ENCODE measurements at places on chromosomes 2 and 18.

DNA sequence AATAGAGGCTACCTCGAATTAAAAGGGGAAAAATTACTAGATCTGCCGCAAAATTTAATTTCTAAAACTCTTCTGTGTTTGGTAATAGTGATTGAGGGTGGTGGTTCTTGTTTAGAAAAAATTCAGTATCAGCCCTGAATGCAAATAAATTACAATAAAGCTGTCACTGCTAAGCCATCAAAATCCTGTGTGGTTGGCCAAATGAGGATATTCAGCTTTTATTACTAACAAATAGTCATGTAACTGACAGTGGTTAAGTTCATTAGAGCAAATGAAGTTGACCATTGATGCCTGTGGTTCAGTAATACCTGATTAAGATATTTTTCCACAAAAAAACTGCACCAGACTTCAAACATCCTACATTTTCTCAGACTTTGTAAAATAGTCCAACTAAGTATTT lies 14.4 kb downstream of the PPP1CB start:
- no peak for DNase-seq

GRCh38 chr2:11332596-11332995 lies 11.8 kb downstream of the ROCK2 start:
- no peak for DNase-seq

- DNase-seq: no peak
These were observed 224.3 kb upstream of the SMAD7 start for GRCh38 chr18:49175071-49175470.

DNA sequence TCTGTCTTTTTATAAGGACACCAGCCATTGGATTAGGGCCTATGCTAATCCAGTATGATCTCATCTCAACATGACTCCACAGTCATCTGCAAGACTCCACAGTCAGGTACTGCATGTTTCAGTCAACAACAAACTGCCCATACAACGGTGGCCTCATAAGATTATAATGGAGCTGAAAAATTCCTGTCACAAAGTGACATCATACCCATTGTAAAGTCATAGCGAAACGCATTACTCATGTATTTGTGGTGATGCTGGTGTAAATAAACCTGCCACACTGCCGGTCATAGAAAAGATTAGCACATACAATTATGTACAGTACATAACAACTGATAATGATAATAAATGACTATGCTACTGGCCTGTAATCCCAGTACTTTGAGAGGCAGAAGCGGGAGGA lies 102.2 kb downstream of the TEX51 start:
- DNase-seq: no peak

GRCh38 chr18:36334798-36335197 lies 37.3 kb downstream of the FHOD3 start:
- no peak for DNase-seq

- no peak for DNase-seq
These were observed 10.7 kb downstream of the FN1 start for GRCh38 chr2:215425021-215425782.

DNA sequence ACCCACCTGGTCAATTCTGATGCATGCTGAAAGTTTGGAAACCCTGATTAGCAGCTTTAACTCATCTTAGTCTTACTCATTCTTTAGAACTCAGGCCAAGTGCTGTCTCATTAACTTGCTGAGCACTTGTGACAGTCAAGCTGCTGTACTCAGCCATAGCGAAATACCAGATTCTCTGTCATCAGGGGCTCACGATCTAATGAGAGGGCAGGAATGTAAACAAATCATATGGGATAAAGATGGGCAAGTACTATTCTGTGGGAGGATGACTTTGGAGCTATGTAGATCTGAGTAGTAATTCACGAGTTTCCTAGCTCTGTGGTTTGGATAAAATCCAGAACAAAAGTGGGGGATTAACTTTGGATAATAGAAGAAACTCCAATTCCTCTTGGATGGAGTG lies 376.6 kb downstream of the HRH4 start:
- no peak for DNase-seq

DNA sequence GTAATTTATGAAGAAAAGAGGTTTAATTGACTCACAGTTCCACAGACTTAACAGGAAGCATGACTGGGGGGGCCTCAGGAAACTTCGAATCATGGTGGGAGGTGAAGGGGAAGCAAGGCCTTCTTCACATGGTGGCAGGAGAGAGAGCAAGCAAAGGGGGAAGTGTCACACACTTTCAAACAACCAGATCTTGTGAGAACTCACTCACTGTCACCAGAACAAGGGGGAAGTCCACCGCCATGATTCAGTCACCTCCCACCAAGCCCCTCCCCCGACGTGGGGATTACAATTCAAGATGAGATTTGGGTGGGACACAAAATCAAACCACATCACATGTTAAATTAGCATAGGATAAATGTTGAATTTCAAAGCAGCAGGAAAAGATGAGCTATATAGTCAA lies 56.2 kb downstream of the STRADB start:
- DNase-seq: no peak

GRCh38 chr18:21682371-21683051 lies 22.1 kb downstream of the ABHD3 start:
- DNase-seq: no peak

DNA sequence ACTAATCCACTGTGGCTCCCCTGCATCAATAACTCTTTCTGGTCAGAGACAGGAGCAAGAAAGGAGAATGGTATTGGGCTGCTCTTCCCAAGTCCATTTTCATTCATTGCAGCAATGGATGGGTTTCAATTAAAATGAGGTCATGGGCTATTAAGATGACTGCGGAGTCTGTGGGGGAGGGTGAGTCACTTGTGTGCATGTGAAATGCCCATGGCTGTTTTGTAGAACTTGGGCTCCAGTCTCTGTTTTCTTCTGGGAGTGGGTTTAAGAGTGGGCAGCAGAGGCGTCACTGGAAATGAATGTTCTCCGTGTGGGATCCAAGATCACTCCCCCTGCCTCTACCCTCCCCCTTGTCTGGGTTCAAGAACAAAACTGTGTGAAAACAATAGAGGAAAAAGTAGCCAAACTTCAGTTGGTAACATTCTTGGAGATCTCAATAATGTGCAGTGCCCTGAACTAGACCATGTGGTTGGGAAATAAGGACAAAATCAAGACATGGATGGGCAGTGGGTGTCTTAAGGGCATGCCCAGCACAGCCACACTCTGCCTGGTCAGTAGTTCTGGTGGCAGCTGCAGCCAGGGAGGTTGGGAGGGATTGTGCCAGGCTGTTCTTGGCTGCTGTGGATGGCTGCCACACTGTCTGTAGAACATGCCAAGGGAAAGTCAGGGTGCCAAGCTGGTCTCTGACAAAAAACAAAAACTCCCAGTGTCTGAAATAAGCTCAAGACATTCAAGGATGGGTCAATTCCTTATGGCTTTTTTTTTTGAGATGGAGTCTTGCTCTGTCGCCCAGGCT lies 68.2 kb upstream of the CXCR4 start:
- DNase-seq: no peak

DNA sequence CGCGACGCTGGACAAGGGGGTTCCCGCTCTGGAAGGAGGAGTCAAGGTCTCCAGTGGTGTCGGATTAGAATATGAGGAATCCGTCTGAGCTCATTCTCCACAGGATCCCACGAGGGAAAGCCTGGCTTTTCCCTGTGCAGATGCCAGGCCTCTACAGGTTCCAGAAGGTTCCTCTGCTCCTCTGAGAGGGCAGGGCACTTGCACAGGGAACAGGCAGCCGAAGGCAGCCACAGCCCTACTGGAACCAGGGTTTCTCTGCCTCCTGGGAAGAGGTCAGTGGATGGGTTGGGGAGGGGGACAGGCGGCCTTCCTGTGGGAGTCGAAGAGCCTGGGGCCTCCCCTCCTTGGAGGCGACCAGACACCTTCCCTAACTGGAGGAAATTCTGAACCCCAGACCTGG lies 1.7 kb upstream of the AQP12A start:
- no peak for DNase-seq

GRCh38 chr18:73279498-73279897 lies 411.7 kb upstream of the NETO1 start:
- DNase-seq: no peak

- peak; percentile 85 for DNase-seq
These were observed 38.2 kb downstream of the CENPO start for GRCh38 chr2:24831221-24832072.

GRCh38 chr18:29218091-29218490 lies 1041.2 kb upstream of the CDH2 start:
- no peak for DNase-seq

DNA sequence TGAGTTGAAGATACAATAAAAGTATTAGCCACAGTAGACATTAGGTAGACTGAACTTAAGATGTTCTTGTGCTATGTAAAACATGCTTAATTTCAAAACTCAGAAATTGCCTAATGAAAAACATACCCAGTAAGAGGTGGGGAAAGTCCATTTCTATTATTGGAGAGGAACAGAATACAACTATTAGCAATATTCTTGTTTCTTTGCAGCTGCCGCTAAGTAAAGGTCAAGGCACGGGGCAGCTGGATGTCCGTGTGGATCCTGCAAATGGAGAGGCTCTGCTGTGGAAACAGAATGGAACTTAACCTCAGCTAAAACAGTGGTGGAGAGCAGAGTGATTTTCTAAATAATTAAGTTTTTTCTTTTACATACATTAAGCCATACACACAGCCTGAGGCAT lies 139.2 kb upstream of the ARHGAP28 start:
- no peak for DNase-seq

DNA sequence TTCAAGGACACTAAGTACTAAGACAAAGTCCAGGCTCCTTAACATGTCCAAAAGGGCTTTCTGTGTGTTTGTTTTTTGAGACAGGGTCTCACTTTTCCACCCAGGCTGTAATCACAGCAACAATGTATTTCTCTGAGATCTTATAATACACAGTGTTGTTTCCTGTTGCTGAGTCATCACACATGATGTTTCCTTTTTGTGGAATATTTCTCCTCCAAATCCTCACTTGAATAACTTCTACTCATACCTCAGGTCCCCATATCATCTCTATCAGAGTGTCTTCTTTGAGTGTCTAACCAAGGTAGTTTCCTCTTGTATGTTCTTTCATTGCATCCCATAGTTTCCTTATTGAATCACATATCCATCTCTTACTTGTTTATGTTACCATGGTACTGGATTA lies 632.0 kb upstream of the PIK3C3 start:
- DNase-seq: no peak

DNA sequence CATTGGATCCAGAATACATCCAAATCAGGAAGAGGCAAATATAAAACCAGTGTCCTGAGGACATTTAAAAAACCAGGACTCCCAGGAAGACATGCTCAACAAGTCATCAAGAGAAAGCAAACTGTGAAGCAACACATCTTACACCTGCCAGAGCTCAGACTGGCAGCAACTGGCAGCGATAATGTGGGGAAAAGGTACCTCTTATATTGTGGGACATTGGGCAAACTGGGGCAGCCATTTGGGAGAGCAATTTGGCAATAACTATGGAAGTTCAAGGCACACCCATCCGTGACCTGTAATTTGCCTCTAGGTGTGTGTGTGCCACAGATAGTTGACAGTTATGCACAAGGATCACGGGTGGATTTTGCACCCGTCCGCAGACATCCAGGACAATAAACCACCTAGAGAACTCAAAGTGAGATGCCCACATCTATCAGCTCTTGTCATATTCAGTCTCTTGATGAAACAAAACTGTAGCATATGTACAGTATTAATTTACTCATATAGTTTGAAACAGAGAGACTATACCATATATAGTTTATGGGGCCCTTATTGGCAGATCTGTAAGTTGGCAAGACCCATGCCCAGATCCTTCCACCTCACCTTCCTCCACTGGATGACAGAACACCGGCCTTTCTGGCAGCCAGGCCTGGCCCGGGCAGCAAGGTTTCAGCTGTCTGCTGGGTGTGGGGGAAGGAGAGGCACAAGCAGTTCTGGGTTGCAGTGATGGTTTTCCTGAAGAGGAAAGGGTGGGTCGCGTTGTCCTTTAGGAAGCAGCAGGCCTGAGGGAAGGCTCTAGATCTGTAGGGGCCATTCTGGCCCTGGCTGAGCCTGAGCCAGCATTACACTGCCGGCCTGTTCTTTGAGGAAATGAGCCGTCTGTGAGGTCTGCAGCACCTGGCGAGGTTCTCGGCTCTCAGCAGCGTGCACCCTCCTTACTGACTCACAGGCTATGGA lies 18.8 kb downstream of the HJURP start:
- peak; percentile 42 for DNase-seq

Data from chondrocyte (in vitro differentiated cells).